ENCODE measurements at places on chromosomes 7 and 10.

DNA sequence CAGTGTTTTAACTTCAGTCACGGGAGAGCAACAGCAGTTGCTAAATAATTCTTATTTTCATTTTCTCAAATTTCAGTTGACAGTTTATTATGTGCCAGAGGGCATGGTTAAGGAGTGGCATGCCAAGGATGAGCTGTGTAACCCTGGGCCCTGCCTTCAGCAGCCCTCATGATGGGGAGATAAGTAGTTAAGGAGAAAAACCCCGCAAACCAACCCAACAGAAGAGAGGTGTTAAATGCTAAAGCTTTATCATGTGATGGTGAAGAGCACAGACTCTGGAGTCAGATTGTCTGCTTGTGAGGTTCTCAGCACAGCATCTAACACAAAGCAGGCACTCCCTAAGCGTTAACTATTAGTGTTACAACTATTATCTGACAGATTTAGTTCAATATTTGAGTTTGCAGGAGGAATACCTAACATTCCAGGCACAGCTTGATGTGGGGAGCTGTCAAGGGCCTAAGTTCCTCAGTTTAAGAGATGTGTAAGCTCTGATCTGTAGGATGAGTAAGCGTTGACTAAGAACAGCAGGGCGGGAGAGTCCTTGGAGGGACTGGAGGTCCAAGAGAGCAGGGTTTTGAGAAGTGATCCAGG is 29.6 kb downstream of the STAM start:
- no peak for DNase-seq

DNA sequence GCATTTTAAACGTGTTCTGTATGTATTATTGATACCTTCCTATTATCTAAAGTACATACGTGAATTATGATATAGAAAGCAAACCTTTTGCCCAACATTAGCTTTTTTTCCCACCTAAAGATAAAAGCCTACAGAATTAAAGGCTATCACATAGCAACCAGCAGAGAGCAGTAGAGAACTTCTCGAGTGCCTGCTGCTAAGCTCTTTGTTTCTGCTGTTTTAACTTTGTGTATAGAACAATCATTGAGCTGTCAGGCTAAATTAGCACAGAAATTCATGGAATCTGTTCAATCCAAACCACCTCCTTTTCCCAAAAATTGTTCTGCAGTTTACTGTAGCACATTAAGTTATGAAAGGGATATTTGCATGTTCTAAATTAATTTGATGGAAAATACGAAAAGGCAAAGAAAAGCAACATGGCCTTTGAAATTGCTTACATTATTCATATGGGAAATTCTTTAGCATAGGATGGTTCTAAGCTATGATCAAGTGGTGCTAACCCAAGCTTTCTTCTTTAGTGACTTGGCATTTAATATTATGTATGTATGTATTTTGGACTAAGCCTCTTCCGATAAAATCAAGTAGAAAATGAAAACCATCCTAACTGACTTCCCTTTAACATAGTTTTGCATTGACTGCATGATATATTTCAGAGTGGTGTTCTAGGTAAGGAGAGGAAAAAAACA is 1288.5 kb downstream of the GATA3 start:
- peak; percentile 17 for DNase-seq

DNA sequence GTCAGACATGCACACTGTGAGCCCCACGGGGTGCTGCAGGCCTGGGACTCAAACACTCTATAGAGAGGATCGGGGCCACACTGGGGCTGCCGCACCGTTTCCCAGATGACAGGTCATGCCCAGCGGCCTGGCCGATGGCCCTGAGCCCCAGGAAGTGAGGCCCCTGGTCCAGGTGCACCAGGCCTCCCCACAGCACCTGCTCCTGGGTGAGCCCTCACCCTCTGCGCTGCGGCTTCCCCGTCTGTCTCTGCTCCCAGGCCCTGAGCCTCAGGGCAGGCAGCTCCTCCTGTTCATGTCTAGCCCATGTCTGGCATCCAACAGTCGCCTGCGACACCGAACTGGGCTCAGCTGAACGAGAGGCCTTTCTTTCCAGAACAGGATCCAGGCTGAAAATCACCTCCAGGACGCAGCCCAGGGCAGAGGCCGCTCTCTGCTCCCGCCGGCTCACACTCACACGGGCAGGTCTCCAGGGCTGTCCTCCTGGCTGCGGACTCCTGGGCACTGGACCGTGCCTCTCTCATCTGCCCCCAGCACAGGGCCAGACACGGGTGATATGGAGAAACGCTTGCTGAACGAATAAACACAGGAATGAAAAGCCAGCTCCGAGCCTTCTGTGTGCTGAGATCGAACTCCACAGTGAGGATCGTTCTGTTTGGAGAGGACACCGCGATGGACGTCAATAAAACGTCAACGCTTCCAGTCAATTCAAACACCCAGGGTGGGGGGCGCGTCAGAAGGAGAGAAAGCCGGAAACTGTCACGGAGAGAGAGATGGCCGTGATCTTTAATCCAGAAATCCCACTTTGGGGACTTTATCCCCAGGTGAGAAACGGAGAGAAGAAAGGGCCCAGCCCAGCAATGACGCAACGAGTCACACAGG is 202.4 kb downstream of the ELFN1 start:
- DNase-seq, result no peak

DNA sequence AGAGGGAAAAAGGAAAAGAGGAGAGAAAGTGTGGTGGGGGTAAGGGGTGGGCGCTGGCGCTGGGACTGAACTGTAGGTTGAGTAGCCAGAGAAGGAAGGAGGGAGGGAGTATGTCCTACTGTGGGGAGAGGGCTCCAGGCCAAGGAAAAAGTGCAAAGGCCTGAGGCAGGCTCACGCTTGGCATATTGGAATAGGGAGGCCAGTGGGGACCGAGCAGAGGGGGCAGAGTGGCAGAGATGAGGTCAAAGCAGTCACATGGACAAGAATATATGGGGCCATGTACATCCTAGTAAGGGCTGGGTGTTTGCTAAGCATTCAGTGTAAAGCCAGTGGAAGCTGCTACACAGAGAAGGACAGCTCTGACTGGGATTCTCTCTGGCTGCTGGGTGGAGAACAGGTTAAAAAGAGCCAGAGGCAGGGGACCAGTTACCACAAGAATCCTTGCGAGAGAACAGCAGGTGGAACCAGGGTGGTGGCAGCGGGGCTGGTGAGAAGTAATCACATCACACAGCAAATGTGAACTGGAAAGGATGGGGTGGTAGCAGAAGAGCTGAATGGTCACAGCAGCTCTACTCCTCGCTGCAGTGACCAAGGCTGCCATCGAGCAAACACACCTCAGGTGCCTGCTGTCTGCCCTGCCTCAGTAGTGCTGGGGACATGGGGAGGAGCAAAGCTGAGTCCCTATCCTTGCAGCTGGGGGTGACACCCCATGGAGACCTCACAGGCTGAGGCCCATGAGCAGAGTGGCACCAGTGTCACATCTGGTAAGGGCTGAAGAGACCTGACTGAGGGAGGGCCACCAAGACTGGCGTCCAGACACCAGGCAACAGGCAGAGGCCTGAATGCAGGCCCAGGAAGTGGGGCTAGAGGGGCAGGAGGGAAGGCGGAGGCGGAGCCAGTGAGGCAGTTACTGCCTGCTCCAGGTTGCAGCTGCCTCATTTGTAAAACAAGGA is 39.5 kb downstream of the FAM53B start:
- DNase-seq, result no peak

- DNase-seq, result no peak
Observed at GRCh38 chr10:78756604-78757343, 312.0 kb upstream of the ZMIZ1 start.

GRCh38 chr10:13684252-13684791 is 97.6 kb downstream of the PRPF18 start:
- DNase-seq, result peak; percentile 83

Measured in NCI-H1092 treated with DMSO at 0.1 percent for 48 hours (cell line).